NCI-H69 (cell line): ENCODE measurements at places on chromosomes 5 and 9.
A peak's percentile ranks its signal among the peaks of the same experiment; 100 is the strongest.

DNA sequence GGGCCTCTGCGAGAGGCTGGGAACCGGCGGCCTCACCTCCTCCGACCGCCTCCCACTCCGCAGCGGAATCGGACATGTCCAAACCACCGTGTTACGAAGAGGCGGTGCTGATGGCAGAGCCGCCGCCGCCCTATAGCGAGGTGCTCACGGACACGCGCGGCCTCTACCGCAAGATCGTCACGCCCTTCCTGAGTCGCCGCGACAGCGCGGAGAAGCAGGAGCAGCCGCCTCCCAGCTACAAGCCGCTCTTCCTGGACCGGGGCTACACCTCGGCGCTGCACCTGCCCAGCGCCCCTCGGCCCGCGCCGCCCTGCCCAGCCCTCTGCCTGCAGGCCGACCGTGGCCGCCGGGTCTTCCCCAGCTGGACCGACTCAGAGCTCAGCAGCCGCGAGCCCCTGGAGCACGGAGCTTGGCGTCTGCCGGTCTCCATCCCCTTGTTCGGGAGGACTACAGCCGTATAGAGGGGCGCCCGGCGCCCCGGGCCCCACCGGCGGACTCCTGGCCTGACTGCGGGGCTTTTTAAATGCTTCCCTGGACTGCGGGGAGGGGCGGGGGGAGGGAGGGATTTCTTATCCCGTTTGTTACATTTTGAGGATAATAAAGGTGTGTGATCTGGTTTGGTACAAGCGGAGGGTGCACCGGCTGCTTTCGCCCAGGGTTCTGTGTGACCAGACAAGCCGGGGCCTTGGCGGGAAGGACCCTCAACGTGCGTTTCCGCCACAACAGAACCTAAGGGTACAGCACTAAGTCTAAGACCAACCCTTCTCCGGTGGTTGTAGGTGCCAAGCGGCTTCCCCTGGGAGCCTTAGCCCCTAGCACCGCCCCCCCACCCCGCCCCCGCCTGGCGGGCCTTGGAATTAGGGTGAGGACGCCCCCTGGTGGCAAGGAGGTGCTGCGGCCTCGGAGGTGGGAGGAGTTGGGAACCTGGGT lies 9.3 kb downstream of the PRR7 start:
- DNase-seq = peak; percentile 98

DNA sequence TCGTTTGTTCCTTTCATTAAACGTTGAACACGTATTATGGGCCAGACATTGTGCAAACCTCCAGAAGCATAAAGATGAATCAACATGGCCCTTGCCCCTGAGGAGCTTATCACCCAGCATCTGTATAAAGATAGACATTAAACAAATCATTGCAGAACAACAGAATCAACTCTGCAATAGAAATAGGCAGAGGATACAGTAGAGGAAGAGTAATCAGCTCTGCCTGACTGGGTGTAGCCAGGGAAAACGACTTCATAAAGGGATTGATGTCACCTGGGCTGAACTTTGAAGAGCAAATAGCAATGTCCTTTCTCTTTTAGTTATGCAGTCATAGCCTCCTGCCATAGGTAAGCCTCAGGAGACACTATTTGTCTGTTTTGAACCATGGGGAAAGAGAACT lies 13.4 kb downstream of the RGS7BP start:
- peak; percentile 67 for DNase-seq

DNA sequence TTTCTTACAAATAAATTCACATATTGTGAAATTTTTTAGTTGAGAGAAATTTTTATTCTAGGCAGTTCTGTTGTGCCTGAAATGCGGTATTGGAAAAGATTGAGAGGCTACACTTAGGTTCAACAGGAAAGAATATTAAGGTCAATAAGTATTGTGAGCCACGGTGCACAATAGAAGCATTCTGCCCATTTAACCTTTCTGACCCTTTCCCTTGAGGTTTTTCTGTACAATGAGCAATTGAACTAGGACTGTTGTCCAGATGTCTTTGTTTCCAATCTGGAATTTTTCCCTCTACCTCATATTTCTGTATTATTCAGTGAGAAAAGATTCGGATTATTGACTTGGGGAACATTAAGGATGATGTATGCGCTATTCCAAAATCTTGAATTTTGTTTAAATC lies 205.2 kb downstream of the NR3C1 start:
- no peak for DNase-seq

- peak; percentile 43 for DNase-seq
Measured at GRCh38 chr5:170760113-170760512, 23.4 kb upstream of the GABRP start.

DNA sequence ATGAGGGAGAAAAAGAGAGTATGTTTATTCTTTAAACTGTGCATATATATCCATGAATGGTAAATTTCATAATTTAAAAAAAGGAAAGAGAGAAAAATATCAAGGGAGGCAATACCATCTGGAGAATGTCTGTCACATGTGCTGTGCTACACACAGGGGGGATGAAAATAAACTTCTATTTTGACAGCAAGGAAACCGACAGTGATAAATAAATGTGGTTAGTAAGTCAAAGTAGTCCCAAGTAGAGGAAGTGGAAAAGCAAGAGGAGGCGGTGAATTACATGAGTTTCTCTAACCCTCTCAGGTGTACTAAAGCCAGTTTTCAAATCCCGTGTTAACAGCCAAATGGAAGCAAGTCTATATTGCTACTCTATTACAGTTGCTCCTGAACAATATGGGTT lies 83.3 kb downstream of the ICE1 start:
- DNase-seq = no peak

- DNase-seq = no peak
Measured at GRCh38 chr5:39199335-39199734, 20.0 kb downstream of the FYB1 start.

DNA sequence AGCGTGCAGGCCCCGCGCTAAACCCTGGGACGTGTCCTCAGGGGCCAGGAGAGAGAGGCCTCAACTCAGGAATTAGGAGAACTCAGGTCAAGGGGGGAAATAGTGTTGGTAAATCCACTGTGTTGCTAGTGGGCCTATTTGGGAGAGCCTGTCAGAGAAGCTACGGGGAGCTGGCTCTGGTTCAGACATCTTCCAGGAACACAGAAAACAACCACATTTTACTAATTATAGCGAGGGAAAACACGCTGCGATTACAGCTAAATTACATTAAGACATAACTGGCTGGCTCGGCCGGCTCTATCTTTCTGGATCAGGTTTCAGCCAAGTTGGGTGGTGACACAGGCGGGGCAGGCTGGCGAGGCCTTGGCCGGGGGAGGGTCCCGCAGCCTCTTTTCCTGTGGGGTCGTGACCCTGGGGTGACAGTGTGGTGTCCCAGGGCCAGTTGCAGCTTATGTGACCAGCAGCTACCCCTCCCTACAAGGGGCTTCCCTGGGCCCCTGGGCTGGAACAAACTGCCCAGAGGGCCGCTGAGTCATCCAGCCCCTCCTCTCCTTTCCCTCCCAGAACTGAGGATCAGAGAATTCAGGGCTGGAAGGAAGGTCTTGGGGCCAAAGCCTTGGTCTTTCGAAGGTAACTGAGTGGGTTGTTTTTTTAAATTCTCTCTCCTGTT lies 75.1 kb downstream of the FGF18 start:
- peak; percentile 87 for DNase-seq

GRCh38 chr5:1392261-1392660 lies 47.4 kb upstream of the CLPTM1L start:
- no peak for DNase-seq

- DNase-seq = no peak
Measured at GRCh38 chr9:125995706-125996105, 248.5 kb downstream of the PBX3 start.

GRCh38 chr9:132036521-132036920 lies 43.1 kb downstream of the MED27 start:
- peak; percentile 53 for DNase-seq

DNA sequence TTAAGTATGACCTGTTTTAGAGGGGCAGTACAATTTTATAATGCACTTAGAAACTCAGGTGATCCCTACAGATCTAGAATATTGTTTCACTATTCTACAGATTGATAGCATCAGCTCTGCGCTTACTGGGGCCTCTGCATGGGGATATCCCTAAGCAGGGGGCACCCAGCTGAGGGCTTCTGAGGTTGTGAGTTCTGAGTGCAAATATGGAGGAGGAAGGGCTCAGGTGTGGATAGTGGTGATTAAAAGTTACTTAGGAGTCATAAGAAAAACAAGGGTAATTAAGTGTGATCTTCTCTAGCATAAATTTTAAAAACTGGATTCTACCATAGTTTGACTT lies 274.4 kb downstream of the EFNA5 start:
- peak; percentile 61 for DNase-seq

- DNase-seq = no peak
Measured at GRCh38 chr5:127777957-127778356, 74.8 kb downstream of the CCDC192 start.

- peak; percentile 20 for DNase-seq
Measured at GRCh38 chr5:151002250-151002649, 18.1 kb upstream of the GPX3 start.

- peak; percentile 57 for DNase-seq
Measured at GRCh38 chr5:142109331-142110045, 909 bp downstream of the NDFIP1 start.

DNA sequence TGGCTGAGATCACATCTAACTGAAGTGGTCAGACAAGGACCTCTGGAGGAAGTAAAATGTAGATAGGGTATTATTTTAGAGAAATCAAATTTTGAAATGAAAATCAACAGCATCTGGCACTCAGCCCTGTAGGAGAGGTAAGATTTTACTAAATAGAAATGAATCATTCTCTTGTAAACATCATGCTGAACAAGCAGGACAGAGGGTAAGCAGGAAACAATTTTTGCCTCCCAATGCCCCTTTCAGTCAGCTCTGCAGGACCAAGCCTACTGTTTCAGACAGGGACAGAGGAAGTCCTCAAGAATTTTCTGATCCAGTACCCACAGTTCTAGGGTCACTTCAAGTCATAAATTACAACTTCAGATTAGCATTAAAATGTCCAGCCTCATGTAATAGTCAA lies 190.1 kb downstream of the ESM1 start:
- DNase-seq = no peak

DNA sequence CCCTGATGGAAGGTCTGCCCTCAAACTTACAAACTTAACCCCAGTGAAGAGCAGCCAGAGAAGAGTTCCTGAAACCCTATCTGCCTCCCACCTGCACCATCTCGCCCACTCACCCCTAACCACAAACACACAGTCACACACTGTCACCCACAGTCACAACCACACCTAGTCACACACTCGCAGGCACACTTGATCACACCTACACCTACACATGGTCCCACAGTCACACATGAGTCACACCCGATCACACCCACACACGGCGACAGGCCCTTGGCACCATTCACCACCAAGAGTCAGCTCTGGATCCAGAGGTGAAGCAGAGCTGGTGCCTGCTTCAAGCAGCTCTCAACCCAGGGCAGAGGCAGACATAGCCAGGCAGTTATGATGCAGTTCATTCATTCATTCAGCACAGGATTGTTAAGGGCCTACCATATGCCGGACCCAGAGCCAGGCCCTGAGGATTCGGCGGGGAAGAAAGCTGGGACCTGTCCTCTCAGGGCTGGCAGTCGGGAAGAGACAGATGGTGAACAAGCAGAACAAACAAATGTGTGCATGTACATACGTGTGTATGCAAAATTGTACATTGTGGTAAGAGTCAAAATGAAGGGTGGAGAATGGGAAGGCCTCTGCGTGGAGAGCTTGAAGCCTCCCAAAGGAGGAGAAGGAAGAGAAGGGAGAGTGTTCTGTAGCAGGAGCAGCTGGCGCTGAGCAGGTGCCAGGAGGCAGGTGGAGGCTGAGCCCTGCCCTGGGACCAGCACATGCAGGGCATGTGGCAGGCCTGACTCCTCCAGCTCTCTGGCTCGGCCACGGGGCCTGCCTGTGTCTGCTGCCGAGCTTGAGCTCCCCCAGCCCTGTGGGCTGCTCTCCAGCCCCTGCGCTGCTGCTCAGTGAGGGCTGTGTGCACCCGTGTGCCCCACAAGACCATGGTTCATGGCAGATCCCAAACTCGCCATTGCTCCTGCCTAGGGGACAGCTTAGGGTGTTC lies 6.4 kb downstream of the TSPAN17 start:
- DNase-seq = peak; percentile 50

- DNase-seq = no peak
Measured at GRCh38 chr5:52710972-52711596, 76.6 kb upstream of the ITGA1 start.

- no peak for DNase-seq
Measured at GRCh38 chr9:3263698-3264097, 262.1 kb downstream of the RFX3 start.

GRCh38 chr5:40429258-40430100 lies 250.2 kb upstream of the PTGER4 start:
- no peak for DNase-seq

- no peak for DNase-seq
Measured at GRCh38 chr9:22829236-22829635, 382.6 kb downstream of the DMRTA1 start.

DNA sequence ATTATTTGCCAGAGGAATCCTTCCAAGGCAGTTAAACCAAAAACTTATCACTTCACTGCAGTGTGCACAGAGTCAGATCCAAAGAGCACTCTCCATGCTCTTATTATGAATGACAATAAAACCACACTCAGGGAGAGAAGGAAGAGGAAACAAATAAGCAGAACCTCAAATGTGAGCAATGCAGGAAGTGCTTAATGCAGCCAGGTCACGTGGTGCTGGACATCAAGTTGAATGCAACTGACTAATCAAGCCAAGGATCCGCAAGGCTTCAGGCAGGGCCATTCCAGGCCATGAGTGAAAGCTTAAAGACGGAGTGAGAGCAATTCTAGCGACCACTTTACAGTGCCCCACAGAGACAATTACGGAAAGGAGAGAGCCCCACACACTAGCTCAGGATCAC lies 230.4 kb upstream of the PUM3 start:
- peak; percentile 14 for DNase-seq

DNA sequence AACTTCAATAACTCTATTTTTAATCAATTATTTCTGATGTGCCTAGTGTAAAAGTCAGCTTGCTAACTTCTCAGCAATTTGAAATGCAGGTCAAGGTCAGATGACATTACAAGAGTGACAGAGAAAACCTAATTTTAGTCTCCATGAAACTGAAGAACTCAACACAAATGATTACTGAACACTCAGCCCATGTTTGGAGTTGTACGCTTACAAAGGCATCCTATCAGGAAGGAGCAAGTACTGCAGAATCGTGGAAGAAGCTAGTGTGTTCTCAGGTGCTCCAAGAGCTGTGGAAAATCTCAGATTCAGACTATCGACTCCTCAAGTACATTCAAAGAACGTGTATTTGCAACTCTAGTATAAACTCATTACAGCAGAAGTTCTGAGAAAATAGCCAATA lies 526.7 kb downstream of the PDE4D start:
- peak; percentile 30 for DNase-seq

DNA sequence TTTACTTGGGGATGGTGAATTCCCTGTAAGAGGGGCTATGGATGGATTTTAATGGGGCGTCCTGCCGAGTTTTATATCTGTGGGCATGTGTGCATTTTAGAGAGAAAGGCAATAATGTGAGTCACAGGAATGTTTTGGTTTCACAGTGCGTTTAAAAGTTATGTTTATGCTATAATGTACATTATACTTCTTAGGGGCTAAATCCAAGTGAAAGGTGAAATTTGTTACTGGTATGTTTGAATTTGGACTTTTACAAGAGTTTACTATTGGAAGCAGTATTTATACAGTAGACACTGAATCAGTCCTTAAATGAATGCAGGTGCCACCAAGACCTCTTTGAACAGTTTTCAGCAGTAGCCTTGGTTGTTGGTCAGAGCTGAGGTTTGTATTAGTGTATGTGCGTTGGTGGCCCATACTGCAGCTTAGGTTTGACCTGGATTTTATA lies 5.6 kb downstream of the JMY start:
- no peak for DNase-seq
